Stimulated activated CD4-positive, alpha-beta T cell treated with anti-CD3 and anti-CD28 coated beads, Interleukin-12 subunit alpha, Interleukin-12 subunit beta, amount 100 ng/mL, for 48 hours (primary cell): ENCODE measurements at places on chromosomes 7 and 10.
A peak's percentile ranks its signal among the peaks of the same experiment; 100 is the strongest.

DNA sequence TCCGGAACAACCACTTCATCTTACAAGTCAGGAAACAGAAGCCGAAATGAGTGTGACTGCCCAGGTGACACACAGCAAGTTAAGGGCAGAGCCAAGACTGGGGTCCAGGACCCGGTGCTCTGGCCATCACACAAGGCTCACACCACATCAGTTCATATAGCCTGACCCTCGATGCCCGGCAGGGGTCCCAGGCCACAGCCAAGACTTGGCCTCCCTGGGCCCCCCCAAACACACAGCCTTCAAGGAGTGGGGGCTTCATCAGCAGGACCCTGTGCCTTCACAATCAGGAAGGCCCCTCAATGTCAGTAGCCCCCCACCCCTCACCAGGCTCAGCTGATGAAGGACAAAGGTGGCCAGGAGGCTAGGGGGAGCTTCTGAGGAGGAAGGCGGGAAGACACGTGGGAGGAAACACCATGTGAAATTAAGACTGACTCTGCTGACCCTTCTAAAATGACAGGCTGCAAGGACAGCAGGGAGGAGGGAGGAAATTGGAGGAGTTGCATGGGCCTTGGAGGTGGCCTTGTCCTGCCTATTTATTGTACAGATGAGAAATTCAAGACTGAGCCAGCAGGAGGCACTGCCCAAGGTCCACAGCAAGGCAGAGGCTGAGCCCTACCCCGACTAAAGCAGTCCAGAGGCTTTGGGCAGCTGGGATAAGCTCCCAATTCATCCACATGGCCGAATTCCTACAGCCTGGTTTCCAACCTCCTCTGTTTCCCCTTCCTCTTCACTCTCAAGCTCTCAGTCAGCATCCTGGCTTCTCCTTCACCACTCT lies 216.1 kb upstream of the ZMIZ1 start:
- DNase-seq = no peak

GRCh38 chr10:23200586-23200985 lies 8.5 kb downstream of the PTF1A start:
- no peak for DNase-seq

DNA sequence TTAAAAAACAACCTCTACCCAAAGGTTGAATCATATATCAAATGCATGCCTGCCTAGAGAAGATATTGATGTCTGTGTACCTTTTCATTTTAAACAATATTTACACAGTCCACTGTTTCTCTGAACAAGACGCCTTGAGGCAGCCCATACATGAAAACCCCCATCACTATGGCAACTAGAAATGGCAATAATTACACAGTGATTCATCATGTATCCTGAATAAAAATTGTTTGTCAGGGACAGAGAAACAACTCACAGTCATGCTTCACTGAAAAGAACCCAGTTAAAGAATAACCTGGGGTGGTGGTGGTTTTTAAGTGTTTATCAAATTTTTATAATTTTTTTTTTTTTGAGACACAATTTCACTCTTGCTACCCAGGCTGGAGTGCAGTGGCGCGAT lies 19.7 kb downstream of the DNAJC12 start:
- no peak for DNase-seq

GRCh38 chr7:26011039-26011696 lies 140.8 kb upstream of the NFE2L3 start:
- DNase-seq = no peak

DNA sequence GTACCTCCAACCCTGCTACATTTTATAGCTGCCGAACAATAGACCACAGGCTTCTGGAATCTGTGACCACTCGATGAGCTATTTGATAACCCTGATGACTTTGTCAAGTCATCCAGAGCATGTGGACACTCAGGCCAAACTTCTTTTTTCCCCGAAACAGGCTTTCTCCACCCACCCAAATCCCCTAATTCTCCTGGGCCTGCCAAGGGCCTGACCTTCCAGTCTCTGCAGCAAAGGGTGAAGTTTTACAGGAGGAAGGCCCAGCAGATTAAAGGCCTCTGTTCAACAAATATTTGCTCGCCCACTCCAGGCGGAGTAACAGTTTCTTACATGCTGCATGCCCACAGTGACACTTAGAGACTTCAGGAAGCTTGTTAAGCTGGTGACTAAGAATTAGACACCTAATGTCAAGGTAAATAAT lies 2.0 kb downstream of the JCAD start:
- DNase-seq = no peak

DNA sequence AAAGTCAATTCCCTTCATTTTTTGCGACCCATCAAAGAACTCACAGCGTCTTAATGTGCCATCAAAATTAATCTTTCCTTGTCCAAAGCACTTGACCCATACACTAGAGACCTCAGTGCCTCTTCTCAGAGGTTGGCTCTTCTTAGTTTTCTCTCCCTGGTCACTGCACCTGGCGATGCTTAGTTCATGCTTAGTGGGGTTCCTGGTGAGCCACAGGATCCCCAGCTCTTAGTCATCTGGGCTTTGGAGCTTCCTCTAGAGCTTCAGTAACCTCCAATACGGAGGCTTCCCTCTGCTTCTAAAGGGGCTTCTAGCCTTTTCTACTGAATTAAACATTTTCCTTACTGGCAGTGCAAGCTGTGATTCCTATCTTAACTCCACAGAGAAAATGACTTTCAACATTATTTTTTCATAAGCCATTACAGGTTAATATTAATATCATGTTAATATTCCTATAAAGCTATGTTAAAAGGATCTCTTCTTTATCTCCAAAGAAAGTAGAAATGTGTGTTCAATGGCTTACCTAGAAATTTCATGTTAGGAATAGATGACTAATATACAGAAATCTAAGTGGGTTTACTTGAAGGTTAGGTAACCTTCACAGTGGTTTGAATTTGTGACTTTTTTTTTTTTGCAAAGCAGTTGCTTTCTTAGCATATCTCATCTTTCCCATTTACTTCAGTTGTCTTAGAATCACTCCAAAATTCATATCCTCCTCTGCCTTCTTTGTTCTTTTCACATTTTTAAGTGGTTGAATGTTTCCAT lies 295.2 kb downstream of the CAMK1D start:
- DNase-seq = no peak

GRCh38 chr10:59770689-59771088 lies 17.4 kb upstream of the MRLN start:
- no peak for DNase-seq

DNA sequence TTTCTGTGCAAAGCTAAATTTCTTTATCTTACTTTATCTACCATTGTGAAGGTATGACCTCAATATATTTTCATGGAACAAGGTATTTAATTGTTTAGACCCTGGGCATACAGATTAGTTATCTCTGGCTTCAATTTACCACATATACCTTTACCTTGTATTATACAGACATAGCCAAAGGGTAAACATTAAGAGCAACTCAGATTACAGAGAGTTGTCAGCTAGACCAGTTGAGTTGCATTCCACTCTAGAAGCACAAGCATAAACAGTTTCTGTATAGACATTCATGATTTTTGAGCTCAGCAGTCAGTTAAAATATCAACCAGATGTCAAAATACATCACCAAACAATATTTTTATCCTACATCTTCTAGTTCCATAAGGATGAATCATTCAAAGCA lies 857.3 kb upstream of the ZWINT start:
- DNase-seq = no peak

DNA sequence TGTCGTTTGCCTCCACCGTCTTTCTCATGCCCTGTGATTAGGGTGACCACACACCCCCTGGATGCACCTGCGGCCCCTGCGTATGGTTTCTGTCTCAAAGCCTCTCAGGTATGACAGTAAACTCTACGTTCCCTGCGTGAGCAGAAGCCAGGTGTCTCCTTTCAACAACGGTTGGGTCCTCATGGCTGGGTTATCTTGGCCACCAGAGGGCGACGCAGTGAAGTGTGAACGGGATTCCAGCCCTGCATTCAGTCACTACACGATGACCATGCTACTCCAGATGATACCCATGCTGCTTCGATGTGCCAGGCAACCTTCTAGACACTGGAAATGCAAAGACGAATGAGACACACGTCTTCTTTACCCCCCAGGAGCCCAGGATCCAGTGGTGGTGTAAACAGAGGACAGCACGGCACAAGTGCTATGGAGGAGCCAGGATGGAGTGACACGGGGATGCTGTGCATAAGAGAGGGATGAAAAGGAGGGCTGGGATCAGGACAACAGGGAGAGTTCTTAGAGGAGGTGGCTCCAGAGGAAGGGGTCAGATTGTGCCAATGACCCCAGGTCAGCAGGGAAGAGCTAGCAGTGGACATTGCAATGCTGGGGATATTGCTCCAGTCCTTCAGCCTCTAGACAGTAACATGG lies 228.1 kb upstream of the PFKP start:
- peak; percentile 21 for DNase-seq

- DNase-seq = no peak
These were observed 262.5 kb downstream of the TCERG1L start for GRCh38 chr10:131049016-131049415.

DNA sequence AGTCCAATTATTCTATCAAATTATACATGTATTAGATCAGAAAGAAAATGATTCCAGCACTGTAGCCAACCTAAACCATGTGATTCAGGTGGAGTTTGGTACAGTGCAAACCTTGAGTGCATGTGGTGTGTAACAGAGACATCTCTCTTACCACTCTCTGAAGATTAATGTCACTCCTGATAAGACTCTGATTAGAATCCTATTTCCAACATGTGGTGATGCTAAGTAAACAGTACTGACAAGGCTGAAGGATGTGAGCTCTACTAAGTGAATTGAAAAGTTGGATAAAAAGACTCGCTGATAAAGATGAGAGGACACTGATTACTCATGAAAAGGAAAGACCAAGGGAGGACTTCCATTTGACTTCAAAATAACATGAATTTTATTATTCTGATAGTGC lies 232.0 kb downstream of the SDK1 start:
- DNase-seq = no peak

DNA sequence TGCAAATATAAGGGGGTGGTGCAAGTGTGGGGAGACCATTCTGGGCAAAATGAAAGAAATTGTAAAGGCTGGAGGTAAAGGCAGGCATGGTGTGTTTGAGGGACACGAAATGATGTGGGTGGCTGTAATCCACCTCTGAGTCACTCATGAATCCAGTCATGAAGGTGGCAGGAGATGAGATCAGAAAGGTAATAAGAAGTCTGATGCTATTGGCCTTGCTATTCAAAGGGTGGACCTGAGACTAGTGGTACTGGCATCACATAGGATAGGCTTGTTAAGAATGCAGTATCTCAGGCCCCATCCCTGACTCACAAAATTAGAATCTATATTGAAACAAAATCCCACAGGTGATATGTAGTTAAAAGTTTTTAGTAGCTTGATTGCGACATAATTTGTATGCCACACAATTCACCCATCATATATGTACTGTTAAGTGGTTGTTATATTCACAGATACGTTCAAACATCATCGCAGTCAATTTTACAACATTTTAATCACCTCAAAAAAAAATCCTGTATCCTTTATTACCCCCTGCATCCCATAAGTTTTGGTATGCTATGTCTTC lies 85.6 kb downstream of the ST8SIA6 start:
- DNase-seq = no peak

- DNase-seq = no peak
These were observed 29.7 kb downstream of the OGDH start for GRCh38 chr7:44636041-44636584.

DNA sequence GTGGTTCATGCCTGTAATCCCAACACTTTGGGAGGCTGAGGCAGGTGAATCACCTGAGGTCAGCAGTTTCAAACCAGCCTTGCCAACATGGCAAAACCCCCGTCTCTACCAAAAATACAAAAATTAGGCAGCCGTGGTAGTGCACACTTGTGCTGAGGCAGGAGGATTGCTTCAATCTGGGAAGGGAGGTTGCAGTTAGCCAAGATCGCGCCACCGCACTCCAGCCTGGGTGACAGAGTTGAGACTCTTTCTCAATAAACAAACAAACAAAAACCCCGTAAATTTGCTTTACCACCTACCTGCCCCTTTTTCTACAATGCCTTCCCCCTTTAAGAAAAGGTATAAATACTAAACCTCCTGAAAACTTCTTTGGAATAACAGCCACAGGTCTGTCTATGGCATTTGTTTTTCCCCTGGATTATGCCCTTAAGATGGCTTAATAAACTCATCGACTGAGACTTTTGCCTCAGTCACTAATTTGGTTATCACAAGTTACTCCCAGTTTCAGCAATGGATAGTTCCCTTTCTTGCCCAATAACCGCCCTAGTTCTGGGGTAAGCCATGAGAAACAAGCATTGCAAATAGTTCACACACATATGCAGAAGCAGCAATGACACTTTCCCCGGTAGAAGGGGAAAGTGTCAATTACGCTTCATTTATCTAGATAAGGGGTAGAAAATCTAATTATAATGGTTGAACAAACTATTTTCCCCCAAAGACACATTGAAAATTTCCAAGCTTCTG lies 52.8 kb upstream of the SVIL start:
- DNase-seq = no peak

DNA sequence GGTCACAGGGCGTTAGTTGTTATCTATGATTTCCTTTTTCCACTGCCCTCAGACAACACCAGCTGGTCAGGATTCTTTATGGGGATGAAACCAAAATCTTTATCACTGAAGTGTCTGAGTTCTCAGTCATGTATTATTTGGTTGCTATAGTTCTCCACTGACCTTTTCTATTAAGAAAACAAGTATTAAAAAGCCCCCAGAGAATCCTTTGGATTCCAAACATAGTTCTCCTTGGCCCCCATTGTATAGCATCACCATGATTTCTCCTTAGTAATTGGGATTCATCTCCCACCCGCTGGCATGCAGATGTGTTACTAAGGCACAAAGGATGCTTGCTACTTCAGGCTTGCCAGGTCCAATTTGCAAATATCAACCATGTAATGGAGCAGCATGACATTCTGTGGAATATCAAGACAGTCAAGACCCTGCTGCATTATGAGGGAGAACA lies 94.3 kb downstream of the IQUB start:
- no peak for DNase-seq

DNA sequence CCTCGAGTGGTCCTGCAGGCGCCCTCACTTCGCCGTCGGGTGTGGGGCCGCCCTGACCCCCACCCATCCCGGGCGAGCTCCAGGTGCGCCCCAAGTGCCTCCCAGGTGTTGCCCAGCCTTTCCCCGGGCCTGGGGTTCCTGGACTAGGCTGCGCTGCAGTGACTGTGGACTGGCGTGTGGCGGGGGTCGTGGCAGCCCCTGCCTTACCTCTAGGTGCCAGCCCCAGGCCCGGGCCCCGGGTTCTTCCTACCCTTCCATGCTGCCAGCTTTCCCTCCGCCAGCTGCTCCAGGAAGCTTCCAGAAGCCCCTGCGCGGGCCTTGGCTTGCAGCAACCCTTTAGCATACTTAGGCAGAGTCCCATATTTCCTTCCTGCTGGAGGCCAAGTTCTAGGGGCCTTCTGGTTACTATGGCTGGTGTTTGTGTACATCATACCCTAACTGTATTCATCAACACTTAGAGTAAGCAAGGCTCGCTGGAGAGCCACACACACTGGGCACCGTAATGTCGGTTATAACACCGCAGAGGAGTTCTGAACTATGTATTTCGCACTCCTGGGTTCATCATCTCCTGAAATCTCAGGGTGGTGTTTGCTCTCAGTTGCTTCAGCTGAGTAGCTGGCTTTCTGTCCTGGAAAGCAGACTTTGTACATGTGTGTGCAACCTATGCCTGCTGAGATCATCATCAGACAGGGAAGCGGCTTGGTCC lies 471 bp downstream of the MGMT start:
- no peak for DNase-seq

GRCh38 chr10:131944976-131945695 lies 36.6 kb downstream of the BNIP3 start:
- DNase-seq = no peak
